ENCODE measurements at places on chromosomes 1 and 21.

DNA sequence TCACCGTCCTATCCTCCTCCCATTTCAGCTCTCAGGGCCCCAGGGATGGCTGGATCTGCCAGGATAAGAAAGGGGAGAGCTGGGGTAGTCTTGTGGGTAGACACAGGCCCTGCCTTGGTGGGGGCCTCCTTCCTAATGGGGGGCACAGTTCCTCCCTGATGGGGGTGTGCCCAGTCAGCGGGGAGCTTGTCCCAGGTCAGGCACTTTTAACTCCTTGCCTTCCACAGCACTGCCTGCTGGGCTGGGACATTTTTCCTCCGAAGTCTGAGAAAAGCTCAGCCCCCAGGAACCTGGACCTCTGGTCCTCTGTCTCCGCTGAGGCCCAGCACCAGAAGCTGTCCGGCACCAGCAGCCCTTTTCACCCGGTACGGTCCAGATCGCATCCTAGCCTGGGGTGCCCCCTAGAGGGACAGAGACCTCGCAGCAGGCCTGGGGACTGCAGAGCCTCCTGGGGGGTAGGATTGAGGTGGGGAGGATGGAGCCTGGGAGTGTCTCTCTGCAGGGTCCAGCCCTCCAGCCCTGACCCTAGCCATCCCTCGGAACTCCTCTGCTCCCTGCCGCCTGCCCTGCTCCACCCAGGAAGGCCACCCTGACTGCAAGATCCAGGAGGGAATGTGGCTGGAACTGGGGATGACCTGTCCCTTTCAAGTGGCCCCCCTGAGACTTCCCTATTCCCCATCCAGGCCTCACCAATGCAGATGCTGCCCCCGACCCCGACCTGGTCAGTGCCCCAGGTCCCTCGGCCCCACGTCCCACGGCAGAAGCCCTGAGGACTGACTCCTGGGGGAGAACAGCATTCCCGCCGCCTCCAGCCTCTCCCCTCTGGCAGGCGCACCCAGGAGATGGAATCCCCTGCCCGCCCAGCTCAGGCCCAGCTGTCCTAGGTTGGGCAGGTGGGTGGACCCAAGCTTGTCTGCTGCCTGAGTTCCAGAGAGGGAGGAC lies 12.0 kb downstream of the MIIP start:
- DNase-seq: no peak

GRCh38 chr1:179002552-179003345 lies 22.9 kb upstream of the FAM20B start:
- peak; percentile 41 for DNase-seq

DNA sequence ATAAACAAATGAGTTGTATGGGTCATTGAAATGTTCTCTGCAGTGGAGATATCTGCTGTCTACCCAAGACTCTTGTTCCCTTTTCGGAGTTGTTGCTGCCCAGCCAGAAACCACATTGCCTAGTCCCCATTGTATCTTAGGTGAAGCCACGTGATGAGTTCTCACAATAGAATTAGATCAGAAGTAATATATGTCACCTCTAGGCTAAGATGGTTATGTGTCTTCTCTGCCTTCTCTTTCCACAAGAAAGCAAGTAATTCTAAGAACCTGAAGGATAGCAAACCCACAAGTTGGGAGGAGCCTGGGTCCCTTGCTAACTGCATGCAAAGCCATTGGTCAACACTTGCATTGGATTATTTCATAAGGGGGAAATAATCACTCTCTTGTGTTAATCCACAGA lies 76.6 kb downstream of the ADCY10 start:
- DNase-seq: no peak

DNA sequence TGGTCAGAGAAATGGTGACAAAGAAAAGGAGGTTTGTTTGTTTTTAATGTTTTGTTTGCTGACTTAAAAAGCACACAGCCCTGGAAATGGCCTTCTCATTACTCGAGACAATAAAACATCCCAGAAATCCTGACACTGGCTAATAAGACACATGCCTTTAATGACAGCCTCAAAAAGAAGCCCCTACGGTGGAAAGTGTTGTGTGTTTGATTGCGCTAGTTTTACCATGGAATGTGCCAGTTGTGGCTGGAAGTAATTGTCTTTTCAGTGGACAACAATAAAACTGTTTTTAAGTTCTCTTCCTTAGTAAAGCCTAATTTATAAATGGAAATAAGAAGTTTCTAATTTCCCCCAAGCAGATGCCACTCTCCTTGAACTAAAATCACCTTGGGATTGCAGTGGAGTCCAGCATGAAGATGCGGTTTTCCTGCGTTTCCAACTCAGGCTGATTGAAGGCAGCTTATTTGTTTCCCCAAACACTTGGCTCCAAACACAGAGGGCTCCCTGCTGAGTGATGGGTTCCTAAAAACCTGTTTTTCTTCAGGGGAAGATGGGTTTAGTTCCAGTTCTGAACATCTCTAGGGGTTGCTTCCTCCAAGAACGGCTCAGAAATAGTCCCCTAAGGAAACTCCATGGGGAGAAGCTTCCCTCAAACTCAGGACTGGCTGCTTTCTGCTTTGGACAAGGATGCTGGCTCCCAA lies 54.3 kb downstream of the CD247 start:
- DNase-seq: no peak

GRCh38 chr1:180170546-180171151 lies 16.0 kb downstream of the QSOX1 start:
- no peak for DNase-seq

- DNase-seq: no peak
Measured at GRCh38 chr1:205186191-205186590, 25.3 kb downstream of the DSTYK start.

DNA sequence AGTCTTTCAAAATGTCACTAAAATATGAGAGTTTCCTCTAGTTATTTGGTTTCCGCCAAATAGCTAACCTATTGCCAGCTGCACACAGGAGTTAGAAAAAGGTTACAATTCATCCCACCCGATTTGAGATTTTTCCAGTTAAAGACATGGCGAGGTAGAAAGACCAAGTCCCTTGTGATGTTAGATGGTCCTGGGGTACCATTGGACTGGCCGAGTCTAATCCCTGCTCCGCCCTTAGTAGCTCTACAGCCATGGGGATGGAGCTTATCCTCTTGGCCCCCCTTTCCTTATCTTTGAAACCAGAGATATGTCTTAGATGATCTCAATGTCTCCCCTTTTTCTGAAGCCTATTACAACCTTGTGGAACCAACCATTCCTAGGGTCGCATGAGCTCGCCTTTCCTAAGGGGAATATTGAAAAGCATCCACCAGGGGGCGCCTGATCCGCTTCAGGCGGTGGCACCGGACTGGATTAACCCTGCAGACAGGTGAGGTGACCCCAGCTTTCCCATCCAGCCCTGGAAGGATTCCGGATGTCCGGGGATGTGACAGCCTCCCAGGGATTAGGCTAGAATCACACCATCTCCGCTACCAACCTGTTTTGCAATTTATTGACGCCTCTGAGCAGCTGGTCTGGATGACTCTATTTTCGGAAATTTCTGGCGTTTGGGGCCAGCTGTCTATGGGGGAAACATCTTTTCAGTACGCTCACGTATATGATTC lies 68.3 kb upstream of the SIM2 start:
- DNase-seq: peak; percentile 53

DNA sequence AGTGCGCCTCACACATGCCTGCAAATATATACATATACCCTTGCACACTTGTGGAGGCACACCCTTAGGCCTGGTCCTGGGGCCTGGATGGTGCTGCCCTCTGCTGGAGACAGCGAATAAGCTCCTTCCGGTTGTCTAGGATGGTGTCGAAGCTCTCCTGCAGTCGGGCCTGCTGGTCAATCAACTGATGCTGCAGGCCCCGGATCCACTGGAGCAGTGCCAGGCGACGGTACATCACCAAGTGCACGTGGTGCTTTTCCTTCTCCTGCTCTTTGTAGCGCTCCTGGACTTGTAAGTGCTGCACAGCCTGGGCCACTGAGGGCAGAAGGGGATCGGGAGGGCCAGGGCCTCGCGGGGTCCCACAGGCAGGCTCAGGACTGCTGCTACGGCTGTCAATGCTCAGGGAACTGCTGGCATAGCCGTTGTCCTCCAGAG lies 3.1 kb downstream of the C1orf216 start:
- peak; percentile 73 for DNase-seq

DNA sequence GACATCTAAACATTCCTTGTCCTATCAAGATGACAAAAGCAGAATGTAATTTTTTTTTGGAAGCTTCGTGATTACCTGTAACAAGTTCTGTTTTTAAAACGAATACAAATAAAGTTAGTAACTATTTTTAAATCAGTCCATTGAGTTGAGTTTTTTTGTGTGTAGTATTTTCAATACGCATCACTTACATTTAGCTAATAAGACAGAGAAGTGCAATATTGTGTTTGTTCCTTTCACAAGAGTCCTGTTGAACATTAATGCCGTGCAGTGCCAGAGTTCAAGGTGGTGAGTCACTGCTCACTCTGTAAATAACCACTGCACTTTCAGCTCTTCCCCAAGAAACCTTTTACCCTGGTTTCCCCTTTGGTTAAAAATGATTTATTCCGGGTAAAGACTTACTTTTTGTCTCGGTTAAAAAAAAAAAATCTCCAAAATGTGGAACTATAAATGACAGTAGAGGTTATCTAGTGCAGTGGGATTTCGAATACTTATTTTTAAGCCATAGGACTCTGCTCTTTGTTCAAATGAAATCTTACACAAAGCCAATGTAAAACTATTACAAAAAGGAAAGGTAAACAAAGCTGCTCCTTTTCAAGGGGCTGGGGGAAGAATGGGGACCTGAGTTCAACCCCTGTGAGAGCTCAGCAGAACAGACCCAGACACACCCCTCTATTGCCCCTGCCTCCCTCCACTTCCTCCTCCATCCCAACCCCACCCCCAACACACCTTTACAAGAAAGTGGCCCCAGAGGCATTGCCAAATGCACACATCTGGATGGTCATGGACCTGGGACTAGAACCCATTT lies 14.8 kb upstream of the NCMAP start:
- no peak for DNase-seq

DNA sequence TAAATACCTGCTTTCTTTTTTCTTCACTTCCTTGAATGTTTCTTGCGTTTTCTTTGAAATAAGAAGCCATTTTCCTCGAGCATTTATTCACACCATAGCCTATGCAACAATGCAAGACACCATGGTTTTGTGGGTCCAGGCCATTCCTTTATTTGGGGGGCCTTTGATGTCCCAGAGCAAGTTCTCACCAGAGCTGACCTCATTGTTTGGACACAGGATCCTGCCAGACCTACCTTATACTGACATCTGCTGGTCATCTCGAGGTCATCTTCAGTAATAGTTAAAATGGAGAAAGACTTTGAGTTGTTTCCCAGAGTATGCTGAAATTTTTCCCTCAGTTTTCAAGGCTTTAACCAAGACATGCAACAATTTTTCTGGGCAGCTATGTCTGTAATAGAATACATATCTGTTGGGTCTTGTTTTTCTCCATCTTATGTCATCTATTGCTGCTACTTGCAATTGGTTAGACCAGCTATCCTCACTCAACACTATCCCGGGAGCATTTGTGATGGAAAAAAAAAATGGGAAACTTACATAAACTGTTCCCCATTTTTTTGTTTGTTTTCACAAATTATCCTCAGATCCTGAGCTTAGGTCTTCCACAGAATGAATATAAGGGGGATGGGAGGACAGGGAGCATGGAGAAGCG lies 34.0 kb upstream of the BACE2 start:
- DNase-seq: peak; percentile 46

- no peak for DNase-seq
Measured at GRCh38 chr1:23044035-23044434, 24.8 kb downstream of the KDM1A start.

DNA sequence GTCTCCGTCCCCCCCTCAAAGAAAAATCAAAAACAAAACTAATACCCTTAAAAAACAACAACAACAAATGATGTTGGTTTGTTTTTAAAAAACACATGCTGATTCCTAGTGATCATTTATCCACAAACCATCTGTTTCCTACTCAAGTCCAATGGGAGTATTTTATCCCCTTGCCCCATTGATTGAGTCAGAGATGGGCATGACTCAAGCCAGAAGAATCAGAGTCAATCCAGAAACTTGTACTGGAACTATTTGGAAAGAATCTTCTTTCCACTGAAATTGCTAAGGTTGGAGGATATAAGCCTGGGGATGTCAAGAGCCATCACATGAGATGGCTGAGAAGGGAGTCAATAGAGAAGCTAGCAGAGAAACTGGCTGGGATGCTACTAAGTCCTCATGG lies 176.4 kb downstream of the MIS18A start:
- no peak for DNase-seq

- DNase-seq: no peak
Measured at GRCh38 chr1:17148950-17149608, 29.8 kb upstream of the PADI2 start.
